ENCODE measurements at places on chromosomes 16 and 17.

GRCh38 chr16:89672177-89672941, 14.1 kb upstream of the CDK10 start:
- no peak for DNase-seq

DNA sequence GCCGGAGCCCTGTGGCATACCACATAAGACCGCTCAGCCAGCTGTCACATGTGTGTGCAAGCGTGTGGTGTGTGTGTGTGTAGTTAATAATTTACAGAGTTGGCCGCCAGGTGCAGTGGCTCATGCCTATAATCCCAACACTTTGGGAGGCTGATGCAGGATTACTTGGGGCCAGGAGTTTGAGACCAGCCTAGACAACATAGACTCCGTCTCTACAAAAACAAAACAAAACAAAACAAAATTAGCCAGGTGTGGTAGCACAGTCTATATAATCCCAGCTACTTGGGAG, 20.4 kb downstream of the SOCS1 start:
- no peak for DNase-seq

DNA sequence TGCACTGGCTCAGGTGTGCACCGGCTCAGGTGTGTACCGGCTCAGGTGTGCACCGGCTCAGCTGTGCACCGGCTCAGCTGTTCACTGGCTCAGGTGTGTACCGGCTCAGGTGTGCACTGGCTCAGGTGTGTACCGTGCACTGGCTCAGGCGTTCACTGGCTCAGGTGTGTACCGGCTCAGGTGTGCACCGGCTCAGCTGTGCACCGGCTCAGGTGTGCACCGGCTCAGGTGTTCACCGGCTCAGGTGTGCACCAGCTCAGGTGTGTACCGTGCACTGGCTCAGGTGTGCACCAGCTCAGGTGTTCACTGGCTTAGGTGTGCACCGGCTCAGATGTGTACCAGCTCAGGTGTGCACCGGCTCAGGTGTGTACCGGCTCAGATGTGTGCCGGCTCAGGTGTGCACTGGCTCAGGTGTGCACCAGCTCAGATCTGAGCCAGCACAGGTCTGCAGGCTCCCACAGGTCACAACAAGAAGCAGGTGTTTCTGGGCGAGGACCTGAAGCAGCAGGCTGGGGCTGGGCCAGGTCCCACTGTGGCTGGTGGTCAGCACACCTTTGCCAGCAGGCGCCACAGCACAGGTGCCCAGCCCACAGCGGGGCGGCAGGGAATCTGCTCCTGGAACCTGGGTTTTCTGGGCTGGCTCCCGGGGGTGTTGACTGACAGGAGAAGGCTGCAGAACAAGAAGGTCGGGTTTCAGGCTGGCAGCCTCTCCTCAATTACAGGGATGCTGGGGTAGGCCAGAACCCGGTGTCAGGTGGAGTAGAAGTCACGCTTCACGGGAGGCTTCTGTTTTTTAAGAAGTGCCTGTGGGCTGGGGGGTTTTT, 17.2 kb downstream of the METRNL start:
- no peak for DNase-seq

GRCh38 chr16:21208446-21209230, 2.7 kb downstream of the ZP2 start:
- DNase-seq = no peak

GRCh38 chr16:56630134-56630533, 2.3 kb upstream of the MT1M start:
- no peak for DNase-seq

- DNase-seq = no peak
Observed at GRCh38 chr17:3972281-3972731, 8.1 kb upstream of the ATP2A3 start.

DNA sequence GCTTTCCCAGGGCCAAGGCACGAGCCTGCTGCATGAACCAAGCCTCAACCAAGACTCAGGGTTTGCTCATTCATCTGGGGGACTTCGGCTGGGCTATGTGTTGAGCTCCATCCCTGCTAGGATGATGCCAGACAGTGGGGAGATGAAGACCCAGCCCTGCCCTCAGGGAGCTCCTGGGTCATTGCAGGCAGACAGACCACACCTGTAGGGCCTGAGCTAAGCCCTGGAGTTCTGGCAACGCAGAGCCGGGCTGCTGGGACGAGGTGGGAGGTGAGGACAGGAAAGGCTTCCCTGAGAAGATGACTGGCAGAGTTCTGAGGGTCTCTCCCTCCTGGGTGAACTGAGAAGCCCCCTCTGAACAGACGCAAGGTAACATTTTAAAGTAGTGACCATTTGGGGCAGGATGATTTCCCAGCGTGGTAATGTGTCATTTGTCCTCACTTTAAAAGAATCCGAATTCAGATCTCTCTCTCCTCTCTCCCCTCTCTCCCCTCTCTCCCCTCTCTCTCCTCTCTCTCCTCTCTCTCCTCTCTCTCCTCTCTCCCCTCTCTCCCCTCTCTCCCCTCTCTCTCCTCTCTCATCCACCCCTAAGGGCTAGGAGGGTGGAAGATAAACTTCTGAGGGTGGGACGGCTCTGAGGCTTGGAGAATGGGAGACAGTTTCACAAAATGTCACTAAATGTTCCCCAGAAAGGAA, 98.4 kb downstream of the MGAT5B start:
- DNase-seq = no peak

DNA sequence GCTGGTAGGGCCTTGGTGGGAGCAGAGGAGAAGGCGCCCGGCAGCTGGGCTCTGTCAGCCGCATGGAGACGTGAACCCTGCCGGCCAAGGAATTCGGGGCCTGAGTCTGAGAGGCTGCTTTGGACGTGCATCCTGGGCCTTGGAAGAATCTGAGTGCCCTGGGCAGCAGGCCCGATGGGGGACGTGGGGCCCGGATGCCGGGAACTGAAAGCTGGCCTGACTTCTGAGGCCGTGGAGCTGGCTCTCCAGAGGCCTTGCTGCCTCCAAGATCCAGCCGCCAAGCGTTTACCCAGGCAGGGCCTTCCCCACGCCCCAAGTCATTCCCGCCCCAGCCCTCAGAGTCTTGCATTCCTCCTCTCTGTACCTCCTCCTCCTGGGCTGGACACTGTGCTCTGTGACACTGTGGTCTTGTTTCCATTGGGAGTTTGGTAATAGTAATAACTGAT, 37.2 kb downstream of the NKD1 start:
- DNase-seq = no peak

- no peak for DNase-seq
Observed at GRCh38 chr16:16186820-16187219, 36.5 kb downstream of the ABCC6 start.

DNA sequence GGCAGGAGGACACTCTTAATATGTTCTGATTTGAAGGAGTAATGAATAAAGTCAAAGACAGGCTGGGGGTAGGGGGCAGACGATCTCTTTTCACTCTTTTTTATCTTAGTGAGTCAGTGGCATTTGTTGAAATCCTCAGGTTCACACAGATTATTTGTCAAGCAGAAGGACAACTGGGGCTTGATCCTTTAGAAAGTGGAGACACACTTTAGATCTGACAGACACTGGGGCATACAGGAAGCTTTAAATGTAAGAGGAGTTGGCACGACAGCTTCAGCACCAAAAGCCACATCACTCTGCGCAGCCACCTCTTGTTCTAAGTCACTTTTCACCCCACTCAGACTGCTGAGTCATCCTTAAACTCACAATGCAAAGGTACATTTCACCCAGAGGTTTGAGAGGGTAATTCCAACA, 121.5 kb downstream of the STXBP4 start:
- DNase-seq = peak; percentile 46

- no peak for DNase-seq
Observed at GRCh38 chr16:5071341-5071680, 332 bp upstream of the ALG1 start.

DNA sequence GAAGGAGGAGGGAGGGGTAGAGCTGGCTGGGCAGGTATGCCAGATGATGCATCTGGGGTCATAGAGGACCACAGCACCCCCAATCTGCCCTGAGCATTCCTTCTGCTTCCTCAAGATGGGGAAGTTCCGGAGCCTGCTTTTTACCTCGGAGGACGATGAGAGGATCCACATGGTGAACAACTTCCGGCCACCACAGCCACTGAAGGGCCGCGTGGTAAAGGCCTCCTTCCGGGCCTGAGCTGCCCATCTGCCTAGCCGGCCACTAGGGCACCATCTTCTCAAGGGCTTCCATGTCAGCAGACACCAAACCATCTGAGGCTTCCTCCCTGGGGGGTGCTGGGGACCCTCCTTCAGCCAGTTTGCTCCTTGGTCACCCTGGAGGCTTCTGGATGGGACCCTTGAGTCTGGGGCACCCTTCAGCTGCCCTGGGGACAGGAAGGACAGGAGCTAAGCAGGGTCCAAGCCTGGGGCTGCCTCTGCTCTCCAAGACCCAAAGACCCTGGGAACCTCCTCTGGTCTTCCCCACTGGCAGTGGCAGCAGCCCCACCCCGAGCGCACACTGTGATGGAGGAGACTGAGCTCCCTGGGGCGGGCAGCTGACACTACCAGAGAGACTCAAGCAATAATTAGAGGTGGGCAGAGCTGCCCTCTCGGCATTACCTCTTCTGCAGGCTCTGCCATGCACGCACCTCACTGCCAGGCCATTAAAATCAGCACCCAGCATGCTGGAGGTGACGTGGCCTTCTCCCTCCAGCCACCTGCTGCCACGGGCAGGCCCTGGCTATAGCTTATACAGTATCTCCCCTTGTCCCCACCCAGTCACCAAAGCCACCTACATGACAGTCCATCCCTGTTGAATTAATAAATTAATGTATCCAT, 9.3 kb downstream of the CA7 start:
- DNase-seq = no peak

GRCh38 chr17:74457820-74458166, 8.6 kb upstream of the CD300A start:
- DNase-seq = no peak

DNA sequence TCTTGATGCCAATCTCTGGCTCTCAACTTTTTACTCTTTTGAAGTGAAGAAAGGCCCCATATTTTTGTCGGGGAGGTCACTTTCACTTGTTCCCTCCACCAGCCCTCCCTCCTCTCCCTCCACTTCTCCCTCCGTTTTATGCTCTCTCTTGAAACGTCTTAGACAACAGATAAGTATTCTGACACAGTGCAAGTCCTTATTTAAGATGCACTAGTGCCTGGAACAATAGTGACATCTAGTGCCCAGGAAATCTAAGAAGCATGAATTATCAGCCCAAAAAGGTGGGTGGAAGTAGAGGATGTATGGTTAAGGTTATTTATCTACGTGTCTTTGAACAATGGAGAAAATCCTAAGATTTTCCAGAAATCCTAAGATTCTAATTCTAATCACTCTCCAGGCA, 17.9 kb downstream of the PSME3IP1 start:
- no peak for DNase-seq

DNA sequence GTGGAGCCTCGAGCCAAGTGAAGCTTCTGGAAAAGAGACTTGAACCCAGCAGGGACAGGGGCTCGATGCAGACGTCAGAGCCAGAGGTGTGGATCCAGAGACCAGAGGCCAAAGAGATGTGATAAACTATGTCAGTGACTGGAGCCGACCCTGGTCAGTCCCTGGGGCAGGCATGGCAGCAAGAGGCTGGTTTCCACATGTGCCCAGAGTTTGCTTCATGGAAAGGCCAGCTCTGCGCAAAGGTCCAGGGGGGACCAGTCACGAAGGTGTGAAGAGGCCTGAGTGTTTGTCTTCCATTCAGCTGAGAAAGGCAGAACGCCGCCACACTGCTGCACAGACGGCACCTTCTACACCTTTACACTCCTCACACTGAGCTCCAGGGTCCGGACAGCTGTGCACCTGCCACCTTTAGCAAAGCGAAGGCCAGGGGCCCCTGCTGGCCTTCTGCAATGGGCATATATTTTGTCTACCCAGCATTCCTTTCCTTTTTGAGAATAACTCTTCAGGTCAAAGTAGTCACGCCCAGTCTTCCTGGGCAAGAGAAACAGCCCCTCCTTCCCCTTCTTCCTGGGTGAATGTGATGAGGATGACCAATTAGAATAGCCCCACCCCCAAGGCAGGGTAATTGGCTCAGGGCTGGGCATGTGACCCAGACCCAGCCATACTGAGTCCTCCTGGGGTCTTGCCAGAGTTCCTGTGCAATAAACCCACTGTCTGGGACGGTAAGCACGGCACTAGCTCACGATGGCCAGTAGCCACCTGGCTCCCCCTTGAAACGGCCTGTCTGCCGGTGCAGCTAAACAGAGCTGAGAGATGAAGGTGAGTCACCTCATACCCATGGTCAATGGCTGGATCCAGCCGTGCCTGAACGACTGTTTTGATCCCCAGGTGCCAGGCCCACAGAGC, 2.3 kb upstream of the RPH3AL start:
- DNase-seq = no peak

GRCh38 chr17:8754890-8755289, 3.5 kb downstream of the SPDYE4 start:
- DNase-seq = no peak

DNA sequence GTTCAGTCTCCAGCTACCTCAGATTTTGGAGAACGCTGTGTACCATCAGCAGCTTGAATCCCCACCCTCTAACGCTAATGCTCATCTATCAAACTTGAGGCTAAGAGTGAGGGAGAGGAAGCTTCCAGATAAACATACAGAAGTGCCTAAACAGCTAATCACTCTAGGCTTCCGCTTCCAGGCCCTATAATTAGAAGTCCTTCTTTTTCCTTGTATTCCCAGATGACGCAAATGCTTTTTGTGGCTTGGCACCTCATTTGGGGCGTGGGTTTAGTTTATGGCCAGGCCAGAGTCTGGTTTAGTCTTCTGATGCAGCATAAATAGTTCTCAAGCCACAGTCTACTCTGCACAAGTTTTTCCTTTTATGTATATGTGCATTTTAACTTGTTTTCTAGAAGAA, 263.4 kb downstream of the BCAS3 start:
- DNase-seq = no peak

GRCh38 chr17:28946239-28946638, 5.1 kb downstream of the PHF12 start:
- DNase-seq = no peak

- no peak for DNase-seq
Observed at GRCh38 chr17:35948092-35948491, 4.6 kb upstream of the LYZL6 start.

DNA sequence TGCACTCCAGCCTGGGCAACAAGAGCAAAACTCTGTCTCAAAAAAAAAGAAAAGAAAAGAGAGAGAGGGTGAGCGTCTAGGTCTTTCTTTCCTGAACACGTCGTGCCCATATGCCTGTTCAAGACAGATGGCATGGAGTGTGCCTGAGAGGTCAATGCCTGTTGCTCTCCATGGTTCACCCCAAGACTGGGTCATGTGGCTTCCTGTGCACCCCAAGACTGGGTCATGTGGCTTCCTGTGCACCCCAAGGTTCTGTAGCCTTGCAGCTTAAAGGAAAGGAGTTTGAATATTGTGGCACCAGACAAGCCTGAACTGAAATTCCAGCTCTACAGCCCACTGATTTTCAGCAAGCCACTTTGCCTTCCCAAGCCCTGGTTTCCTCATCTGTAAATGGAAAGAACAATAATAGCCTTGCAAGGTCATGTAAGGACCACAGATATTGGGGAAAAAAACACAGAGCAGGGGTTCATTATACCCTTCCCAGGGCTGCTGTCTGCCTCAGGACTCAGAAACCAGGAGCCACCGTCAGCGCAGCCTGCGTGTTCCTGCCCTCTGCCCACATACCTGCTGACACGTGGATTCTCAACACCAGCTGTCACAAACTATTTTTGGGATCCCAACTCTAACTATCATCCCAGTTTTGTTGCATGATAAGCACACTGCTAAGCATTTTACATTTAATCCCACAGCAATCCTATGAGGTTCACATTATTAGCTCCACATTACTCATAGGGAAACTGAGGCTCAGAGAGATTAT, 18.0 kb upstream of the NAGS start:
- DNase-seq = no peak

GRCh38 chr16:1990351-1991134, 773 bp downstream of the SYNGR3 start:
- peak; percentile 76 for DNase-seq

- no peak for DNase-seq
Observed at GRCh38 chr16:89395150-89396142, 94.9 kb downstream of the ANKRD11 start.

All from stimulated activated CD8-positive, alpha-beta memory T cell treated with anti-CD3 and anti-CD28 coated beads, Interleukin-4, amount 100 ng/mL, for 48 hours (primary cell).